Colonic mucosa (tissue), 4 donors: ENCODE measurements at places on chromosomes 3 and 15.

DNA sequence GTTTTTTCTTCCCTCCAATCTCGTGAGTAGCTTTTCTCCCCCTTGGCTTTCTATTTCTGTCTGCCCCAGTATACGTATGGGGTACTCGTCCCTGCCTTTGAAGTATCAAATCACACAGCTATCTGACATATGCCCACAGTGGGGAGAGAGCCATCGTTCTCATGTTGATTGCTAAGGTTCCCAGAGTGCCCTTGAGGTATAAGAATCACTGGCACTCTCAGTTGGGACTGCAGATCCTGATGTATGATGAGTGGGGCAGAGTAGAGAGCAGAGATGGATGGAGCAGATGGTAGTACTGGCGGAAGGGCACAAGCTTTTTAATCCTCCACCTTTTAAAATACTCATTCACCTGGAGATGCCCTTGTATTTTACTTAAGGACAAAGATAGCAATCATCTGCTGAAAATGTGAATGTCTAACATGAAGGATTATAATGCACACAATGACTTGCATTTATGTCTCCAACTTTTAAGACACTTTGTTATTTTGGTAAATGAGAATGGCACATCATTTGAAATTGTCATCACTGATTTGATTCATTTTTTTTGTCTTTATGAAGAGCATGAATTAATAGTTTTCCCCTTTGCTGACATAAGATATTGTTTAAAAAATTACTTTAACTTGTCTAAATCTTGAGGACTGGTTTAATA is 239.6 kb downstream of the NR1D2 start:
- DNase-seq, result no peak

DNA sequence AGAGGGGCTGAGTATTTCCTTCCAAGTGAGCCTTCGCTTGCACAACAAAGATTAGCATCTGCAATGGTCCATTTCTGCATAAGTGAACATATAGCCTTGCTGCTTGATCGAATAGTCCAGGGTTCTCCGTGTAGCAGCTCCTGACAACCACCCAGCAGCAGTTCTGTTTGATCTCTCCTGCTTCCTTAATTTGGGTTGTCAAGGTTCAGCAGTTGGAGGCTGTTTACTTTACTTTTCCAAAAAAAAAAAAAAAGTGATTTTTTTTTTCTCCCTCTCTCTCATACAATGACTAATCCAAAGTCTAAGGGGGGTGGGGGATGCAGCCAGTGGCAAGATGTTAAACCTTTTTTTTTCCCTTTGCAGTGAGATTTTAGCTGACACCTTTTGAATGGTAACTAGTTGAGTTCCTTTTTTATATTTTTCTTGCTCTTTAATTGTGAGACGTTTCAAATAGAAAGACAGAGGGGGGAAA is 3.6 kb downstream of the FOXP1 start:
- peak; percentile 59 for DNase-seq

DNA sequence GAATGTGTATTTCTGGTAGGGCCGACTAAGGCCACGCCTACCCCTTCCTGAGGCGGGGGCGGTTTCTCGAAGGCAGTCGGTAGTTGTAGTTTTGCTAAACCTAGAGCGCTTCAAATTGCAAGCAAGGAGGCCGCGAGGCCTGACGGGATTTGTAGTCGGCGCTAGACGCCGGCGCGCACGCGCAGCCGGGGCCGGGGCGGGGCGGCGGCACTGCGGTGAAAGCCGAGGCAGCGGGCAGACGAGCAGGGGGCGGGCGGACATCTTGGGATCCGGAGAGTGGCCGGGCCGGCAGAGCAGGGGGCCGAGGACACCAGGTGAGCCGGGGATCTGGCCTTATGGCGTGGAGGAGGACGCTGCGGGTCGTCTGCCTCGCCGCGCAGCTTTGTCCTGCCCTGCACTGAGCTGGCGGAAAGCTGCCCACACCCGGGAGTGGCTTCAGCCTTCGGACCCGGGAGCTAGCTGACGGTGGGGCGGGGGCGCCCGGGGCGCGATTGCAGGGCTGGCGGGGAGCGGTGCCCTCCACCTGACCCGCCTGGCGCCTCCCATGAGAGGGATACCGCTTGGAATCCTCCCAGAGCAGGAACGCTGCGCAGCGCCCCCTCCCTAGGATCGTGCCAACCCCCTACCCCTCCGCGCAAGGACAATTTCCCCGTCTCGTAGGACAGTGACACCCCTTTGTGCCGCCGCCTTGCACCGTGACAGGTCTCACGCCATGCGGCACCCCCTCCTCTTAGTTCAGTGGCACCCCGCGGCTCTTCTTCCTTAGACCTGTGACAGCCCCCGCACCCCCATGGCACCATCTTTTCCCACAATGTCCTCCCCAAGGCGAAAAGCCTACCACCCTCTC is at the start of gene AP2M1:
Gene AP2M1 (plus strand): TSS at position 210 of the 847 bp plus-strand sequence. CDS start 2,139 bp downstream, outside the sequence.
- DNase-seq, result peak; percentile 97

- DNase-seq, result peak; percentile 80
These were observed 710 bp downstream of the TJP1 start for GRCh38 chr15:29821416-29822099.

DNA sequence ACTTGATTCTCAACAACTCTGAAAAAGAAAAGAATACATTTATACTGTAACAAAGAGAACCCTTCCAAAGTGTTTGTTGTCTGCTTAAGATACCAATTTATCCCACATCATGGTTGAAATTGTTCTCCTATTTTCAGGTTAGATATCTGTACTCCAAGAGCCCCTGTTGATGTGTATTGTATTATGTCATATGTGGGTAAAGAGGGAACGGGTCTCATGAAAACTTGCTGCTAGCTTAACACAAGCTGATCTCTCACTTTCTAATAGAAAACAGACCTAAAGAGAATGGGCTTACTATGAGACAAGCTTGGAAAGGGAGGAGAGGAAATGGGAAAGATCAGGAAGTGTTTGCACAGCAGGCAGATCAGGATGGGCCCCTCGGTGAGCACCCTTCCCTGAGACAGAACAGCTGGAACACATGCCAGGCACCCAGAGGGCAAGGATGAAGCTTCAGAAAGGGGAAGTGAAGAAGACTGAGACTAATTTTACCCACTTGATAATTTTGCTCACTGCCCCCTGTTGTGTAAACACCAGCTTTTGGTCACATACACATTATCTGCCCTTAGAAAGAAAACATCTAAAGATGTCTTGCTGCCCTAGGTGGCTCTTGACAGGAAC is 747.9 kb upstream of the CCDC54 start:
- DNase-seq, result no peak
